NCI-H446 treated with DMSO at 0.1 percent for 48 hours (cell line): ENCODE measurements at places on chromosomes 12 and 14.
A peak's percentile ranks its signal among the peaks of the same experiment; 100 is the strongest.

DNA sequence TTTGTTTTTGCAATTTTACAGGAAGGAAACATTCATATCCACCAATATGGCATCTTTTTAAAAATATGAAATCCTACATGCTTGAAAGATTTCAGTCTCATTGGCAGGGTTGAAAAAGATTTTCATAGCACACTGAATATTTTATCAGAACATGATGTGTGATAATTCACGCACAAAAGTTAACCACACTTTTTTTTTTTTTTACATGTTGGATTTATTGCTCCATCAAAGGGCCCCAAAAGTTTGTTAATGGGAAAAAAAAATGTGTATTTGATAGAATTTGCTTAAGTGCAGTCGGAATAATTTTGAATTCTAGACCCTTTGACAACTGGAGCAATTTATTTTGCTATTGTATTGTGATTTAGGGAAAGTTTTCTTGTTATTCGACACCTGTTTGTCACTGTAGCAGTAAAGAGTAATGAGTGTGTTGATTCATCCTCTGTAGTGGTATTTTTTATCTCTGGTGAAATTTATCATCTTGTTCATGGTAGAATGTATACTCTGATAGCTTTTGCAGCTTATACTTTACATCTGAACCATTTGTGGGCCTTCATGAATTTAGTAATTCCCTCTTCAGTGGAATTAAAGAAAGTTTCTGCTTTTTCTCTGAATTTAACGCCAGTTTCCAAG lies 1.1 kb downstream of the EML1 start:
- DNase-seq = no peak

DNA sequence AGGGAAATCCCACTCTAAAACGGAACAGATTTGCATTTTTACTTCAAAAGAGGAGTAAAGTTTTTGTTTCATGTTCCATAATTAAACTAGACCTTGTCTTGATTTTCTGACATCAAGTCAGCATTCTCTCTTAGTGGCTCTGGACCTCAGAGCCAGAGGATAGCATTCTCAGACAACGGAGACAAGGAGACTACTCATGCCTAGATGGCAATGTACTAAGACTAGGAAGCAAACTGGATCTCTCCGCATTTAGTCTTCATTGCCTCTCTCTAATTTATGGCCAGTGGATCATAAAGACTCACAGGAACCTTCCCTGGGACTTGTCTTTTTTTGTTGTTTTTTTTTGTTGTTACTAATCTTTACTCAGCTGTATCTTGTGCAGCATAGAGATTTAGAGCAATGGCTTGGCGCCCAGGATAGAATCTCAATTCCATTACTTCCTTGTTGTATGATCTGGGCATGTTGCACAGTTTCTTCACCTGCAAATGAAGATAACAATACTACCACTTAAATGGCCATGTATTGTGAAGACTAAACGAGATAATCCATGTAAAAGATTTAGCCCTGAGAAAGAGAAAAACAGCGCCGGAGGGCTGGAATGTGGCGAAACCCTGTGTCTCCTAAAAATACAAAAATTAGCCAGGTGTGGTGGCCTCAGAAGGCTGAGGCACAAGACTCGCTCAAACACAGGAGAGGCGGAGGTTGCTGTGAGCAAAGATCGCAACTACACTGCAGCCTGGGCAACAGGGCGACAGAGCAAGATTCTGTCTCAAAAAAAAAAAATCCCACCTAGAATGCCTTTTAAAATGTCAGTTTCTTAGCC lies 4.0 kb upstream of the GEMIN2 start:
- DNase-seq = no peak

- DNase-seq = peak; percentile 23
Measured at GRCh38 chr12:3712209-3712992, 40.5 kb downstream of the CRACR2A start.

- DNase-seq = no peak
Measured at GRCh38 chr12:98343002-98343567, 172.3 kb upstream of the TMPO start.

DNA sequence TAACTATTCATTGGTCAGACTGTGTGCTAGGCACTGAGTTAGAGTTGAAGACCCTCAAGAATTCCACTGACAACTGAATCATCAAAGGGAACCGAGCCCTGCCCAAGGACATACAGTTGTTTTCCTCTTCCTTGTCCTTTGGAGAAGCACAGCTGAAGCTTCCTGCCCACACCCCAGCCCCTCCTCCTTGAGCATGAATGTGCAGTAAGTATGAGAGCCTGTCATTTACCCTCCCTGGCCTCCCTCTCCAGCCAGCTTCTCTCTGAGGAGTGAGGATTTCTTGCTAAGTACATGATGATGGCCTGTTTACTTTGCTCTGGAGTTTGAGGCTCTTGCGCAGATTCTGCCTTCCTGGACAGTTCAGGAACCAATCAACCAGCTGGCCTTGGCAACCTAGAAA lies 235.2 kb downstream of the CACNA1C start:
- no peak for DNase-seq

DNA sequence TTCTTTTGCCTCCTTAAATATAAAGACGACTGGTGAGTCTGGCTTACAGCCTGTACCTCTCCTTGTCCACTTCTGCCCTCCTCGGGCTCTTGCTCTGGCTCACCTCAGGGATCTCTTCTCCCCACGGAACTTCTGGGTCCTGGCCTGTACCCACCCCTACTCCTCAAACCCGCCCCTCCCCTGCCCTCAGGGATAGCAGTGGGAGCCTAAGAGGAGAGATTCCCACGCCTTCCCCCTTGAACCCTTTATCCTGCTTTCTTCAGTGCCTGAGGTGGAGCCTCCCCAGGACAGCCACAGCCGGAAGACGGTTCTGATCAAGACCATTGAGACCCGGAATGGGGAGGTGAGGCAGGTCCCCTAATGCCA lies 2.7 kb downstream of the PRPH start:
- DNase-seq = no peak

DNA sequence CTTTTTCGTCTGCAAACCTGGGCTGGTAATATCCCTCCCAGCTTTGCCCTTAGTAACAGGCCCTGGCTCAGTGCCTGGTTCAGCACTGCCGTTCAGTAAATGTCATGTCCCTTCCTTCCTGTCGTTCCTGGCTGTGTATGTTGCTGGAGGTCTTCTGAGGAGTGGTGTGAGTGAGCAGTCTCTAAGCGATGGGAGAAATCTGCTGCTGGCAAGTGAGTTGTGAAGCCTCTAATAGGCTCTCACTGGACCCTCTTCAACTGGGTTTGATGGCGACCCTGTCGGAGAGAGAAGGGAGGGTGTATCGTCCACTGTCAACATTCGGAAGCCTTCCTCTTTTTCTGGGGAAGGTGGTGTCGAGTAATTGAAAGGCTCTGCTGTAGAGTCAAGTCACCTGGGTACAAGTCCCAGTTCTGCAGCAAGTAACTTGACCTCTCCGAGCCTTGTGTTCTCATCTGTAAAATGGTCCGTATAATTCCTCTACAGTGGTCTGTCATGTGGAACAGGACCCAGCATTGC lies 62.8 kb downstream of the HRK start:
- no peak for DNase-seq

GRCh38 chr14:72709916-72710611 lies 183.8 kb downstream of the DPF3 start:
- no peak for DNase-seq

- DNase-seq = no peak
Measured at GRCh38 chr12:123761841-123762714, at the start of gene DNAH10. Gene DNAH10 (plus strand): TSS chr12:123762301. CDS start chr12:123762337, 36 bp downstream.

- DNase-seq = no peak
Measured at GRCh38 chr14:95472819-95473251, 43.6 kb downstream of the SYNE3 start.

GRCh38 chr14:33218026-33218425 lies 279.3 kb downstream of the NPAS3 start:
- no peak for DNase-seq

GRCh38 chr12:6688543-6688998 lies 604 bp downstream of the ZNF384 start:
- DNase-seq = peak; percentile 34

GRCh38 chr12:93839064-93839463 lies 161.9 kb downstream of the CRADD start:
- no peak for DNase-seq

- no peak for DNase-seq
Measured at GRCh38 chr12:115574826-115575225, 702.7 kb downstream of the MED13L start.

GRCh38 chr14:99479160-99479905 lies 1.3 kb downstream of the SETD3 start:
- no peak for DNase-seq

DNA sequence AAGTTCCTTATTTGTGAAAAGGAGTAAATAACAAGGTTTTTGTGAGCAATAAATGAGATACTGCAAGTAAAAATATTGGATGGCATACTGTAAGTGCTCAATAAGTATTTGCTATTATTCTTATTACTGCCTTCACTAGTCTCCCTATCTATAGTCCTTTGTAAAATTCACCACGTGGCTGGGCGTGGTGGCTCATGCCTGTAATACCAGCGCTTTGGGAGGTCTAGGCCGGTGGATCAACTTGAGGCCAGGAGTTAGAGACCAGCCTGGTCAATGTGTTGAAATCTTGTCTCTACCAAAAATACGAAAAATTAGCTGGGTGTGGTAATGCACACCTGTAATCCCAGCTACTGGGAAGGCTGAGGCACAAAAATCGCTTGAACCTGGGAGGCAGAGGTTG lies 18.6 kb upstream of the CALM1 start:
- DNase-seq = no peak

DNA sequence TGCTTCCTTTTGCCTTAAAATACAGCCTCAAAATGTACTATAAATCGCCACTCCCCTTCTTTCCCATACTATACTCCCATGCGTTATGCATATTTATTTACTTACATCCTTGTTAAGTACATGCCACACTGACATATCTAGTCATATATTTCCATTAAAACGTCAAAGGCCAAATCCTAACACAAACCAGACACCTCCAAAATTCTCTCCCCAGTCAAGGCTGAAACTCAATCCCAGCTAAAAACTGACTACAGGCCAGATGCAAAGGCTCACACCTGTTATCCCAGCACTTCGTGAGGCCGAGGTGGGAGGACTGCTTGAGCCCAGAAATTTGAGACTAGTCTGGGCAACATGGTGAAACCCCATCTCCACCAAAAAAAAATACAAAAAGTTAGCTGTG lies 5.7 kb upstream of the CAND1 start:
- DNase-seq = no peak

- no peak for DNase-seq
Measured at GRCh38 chr12:43980627-43981191, 144.8 kb downstream of the TMEM117 start.

DNA sequence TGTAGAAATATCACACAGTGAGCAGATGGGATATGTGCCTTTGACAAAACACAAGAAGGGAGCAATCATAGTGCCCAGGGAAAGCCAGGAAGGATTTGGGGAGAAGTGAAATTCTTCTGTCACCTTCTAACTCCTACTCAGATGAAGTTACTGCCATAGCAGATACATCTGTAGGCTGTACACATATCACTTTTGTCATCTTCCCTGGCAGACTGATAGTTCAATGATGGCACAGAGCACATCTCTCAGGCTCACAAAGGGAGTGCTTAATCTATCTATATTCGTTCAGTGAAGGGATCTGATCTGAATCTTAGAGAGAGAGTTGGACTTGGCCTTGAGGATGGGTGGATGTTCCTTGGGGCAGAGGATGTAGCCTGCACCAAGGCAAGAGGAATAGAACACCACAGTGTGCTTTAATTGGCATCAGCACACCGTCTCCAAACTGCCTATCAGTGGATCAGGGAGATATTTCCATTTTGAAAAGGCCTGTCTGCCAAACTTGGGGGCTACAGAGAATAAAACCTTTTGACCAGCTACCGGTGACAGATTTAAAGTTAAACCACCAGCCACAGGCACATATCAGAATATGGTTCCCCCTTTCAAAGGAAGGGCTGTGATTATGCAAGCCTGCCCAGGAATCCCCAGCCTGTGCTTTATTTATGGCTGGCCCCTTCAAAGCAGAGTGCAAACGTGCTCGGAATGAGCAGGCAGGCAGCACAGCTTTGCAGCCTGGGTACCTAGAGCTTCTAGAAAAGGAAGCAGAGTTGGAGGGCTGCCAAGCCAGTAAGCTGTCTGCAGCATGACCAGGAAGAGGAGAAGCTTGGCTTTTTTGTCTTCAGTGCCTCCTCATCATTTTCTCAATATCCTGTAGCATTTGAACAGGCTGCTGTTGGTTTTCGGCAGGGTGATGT lies 165.5 kb upstream of the DYRK2 start:
- DNase-seq = no peak

DNA sequence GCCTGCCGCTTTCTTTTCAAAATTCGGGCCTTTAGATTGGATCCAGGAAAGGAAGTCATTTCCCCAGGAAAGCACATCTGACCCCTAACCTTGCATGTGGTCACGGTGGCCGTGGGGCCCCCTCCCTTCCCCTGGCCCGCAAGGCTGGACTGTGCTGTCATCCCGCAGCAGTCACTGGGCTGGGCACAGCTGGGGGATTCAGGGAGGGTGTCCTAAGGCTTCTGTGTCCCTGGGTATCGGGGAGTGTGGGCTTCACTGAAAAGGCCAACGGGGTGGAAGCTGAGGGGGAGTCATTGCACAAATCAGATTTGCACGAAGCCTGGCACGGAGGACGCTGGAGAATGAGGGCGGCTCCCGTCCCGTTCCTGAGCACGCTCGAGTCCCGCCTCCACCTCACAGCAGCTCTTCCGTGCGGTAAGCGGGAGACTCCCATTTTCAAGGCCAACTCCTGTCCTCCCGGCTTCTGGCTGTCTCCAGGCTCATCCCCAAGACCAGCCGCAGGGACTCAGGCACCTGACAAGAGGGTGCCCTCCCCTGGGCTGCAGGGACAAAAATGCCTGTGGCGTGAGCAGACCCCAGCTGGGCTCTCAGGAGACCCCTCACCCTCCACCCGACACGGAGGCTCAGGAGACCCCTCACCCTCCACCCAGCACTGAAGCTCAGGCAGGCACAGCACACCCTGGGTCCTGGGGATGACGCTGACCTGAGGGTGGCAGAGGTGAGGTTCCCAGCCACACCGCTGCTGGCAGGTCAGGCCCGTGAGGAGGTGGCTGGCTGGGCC lies 9.6 kb downstream of the XRCC3 start:
- DNase-seq = no peak

DNA sequence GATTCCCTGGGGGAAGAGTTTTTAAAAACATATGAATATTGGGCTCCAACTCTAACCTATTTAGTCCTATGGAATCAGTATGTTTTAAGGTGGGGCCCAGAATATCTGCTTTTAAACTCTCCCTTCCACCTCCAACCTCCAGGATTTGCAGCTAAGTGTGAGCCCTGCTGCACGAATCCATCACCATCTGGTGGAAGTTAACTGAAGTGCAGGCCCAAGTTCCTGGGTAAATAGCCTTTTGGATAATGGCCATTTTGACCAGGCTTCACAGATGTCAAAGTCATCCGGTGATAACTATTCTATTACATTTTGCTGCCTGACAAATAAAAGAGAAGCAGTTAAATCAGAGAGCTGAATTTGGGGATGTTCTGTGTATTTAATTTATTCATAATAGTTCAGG lies 58.1 kb upstream of the RMST start:
- peak; percentile 43 for DNase-seq
